ENCODE measurements at places on chromosomes 1 and 21.

- DNase-seq, result no peak
Observed at GRCh38 chr21:17089091-17089491, 423.8 kb upstream of the CXADR start.

- no peak for DNase-seq
Observed at GRCh38 chr1:66758241-66758755, 6.0 kb downstream of the DYNLT5 start.

DNA sequence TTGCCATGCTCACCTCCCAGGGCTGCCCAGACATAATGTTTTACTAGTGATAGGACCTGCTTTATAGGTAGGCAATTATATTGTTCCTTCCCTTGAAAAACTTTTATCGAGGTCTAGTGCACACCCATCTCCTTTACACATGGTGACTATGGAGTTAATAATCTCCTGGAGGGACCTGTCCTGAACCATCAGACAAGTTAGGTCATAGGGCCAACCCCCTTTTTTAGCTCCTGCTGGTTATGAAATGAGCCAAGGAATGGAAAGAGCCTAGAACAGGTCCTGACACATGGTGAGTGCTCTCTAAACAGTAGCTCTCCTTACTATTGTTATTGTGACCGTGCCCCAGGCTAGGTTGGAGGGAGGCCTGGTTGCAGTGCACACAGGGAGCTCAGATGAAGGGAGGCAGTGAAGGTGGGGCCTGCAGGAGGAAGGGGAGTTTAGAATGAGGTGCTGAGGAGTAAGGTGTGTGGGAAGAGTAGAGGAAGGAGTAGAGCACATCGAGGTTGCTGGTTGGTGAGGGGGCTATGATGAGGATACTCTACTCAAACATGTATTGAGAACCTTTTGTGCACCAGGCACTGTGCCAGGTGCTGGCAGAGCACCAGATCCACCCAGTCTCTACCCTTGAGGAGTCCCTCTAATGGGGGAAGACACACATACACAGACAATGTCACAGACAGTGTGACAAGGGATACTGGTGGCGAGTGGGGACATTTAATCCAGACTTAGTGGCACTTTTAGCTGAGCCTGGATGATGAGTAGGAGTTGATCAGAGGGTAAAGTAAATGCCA, 14.1 kb upstream of the LMNA start:
- DNase-seq, result no peak

GRCh38 chr1:226654046-226654667, 84.9 kb downstream of the ITPKB start:
- no peak for DNase-seq

GRCh38 chr1:208156310-208156709, 87.9 kb downstream of the PLXNA2 start:
- DNase-seq, result no peak

DNA sequence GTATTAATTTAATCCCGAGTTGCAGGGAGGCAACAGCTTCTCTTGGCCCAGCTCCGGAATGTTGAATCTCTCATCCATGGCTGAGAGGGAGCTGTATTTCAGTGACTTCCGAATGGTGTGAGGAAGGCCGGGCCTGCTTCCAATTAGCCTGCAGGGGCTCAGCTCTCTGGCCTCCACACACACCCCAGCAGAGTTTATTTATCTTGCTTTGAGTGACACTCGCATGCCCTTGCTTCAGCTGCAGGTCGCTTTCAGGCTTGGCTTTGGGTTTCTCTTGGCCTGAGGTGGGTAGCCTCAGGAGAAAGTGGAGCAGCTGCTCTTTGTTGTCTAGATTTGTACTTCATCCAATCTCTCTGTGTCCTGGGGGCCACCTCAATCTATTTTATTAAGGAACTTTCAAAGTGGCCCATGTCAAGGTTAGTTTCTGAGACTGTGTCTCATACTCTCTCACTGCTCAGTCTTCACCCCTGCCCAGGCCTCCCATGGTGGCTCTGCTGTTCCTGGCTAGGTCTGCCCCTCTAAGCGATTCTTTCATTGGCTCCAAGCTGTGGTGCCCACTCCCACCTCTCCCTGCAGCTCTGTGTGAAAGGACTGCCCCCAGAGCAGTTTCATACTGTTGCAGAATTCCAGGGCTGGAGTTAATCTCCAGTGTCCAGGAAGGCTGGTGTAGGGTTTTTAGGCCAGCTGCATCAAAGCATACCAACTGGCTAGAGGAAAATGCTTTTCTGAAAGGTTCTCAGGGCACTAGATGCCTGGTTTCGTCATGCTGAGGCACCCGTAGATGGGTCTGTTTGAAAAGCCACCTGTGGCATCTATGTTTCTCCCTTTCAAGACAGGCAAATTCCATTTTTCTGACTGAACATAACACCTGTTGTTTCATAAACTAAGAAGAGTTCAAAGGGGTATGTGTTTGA, 153.5 kb downstream of the PLXNA2 start:
- no peak for DNase-seq

DNA sequence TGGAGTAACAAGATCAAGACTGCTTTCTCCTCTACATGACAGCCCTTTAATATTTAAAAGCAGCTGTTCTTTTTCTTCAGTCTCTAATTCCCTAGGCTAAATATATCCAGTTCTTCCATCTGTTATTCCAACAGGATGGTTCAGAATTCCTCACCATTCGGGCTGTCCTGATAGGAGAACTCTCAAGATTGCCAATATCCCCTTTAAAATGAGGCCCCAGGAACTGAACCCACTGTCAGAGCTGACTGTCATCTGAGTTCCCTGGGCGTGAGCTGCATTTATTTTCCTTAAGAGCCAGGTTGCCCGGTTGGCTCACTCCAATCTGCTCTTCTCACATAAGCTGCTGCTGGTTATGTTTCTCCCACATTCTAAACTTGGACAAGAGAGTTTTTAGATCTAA, 177.6 kb downstream of the MIS18A start:
- no peak for DNase-seq

DNA sequence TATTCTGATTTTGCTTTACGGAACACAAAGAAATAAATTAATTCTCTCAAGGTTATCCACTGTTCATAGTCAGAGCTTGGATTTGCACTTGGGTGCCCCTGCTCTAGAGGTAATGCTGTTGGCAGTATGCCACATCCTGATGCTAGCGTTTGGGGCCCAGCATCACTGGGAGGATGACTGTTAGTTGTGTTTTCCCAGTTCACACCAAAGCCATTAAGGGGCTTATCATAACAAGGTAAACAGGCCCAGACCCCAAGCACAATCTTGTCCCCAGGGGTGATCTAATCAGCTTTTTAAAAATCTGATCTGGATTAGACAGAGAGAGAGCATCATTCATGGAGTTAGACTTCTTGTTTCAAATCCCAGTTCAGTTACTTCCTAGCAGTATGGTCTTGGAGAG, 60.2 kb upstream of the PBX1 start:
- no peak for DNase-seq

GRCh38 chr1:211332036-211332616, 5.5 kb downstream of the TRAF5 start:
- no peak for DNase-seq

DNA sequence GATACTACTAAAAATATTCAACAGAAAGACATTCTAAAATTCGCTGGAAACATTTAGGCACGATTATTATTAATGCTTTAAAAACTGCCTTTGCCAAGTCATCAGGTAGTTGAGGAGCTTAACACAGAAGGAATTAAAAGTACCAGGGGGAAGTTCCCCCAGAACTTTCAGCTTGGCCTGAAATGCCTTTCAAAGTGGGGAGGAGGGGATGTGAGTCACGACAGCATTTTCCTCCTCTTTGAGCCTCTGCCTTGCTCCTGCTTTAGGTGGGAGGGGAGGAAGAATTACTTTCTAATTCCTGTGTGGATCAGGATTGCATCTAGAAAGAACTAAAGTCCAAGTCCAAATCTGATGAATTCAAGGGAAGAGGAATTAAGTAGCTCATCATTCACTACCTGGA, 183.7 kb downstream of the CLIC6 start:
- no peak for DNase-seq

DNA sequence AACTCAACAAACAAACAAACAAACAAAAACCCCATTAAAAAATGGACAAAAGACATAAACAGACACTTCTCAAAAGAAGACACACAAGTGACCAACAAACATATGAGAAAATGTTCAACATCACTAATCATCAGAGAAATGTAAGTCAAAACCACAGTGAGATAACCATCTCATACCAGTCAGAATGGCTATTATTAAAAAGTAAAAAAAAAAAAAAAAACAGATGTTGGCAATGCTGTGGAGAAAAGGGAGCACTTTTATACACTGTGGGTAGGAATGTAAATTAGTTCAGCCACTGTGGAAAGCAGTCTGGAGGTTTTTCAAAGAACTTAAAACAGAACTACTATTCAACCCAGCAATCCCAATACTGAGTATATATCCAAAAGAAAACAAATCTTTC, 94.7 kb downstream of the PLPP3 start:
- no peak for DNase-seq

DNA sequence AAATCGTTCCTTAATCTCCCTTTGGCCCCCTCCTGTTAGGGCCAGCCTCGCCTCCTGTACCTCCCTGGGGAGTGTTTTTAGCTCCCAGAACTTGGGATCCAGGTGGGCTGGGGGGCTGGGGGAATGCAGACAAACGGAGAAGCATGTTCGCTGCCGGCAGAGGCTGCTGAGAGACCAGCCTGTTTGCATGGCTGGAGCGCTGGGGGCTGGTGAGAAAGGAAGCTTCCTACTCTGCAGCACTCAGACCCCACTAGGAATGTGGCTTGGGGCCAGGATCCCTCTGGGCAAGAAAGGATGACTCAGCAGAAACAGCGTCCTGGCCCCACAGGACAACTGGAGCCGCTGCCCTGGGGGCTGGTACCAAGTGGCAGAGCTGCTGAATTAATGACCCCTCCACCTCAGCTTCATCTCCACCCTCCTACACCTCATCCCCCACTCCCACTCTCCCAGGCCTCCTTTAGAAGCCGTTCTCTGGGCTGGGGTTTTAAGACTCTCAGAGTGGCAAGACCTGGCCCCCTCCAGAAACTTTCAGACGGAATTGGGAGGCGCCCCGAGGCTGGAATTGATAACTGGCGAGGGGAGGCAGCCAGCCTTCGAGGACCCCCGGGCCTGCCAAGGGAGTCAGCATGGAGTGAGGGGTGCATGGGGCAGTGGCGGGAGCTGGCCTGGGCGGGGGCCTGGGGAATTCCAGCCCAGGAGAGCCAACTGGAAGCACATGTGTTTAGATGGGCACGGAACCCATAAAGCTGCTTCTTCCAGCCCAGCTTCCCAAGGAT, 28.5 kb upstream of the EPS8L3 start:
- DNase-seq, result no peak

- peak; percentile 21 for DNase-seq
Observed at GRCh38 chr1:101451888-101452287, 215.1 kb downstream of the S1PR1 start.

- DNase-seq, result no peak
Observed at GRCh38 chr21:40947713-40948112, 100.8 kb upstream of the DSCAM start.

DNA sequence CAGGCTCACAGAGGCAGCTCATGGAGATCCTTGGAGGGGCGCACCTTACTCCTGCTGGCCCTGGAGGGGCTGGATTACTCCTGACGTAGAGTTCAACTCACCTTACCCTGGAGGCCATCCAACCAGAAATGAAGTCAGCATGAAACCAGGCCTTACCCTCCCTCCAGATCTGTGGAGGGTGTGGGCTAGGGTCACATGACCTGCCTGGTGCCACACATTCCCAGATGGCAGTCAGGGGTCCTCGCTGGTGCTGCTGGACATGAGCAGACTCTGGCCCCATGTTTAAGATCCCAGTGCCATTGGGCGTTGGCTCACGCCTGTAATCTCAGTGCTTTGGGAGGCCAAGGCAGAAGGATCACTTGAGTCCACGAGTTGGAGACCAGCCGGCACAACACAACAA, 4.5 kb downstream of the C21orf58 start:
- DNase-seq, result no peak

DNA sequence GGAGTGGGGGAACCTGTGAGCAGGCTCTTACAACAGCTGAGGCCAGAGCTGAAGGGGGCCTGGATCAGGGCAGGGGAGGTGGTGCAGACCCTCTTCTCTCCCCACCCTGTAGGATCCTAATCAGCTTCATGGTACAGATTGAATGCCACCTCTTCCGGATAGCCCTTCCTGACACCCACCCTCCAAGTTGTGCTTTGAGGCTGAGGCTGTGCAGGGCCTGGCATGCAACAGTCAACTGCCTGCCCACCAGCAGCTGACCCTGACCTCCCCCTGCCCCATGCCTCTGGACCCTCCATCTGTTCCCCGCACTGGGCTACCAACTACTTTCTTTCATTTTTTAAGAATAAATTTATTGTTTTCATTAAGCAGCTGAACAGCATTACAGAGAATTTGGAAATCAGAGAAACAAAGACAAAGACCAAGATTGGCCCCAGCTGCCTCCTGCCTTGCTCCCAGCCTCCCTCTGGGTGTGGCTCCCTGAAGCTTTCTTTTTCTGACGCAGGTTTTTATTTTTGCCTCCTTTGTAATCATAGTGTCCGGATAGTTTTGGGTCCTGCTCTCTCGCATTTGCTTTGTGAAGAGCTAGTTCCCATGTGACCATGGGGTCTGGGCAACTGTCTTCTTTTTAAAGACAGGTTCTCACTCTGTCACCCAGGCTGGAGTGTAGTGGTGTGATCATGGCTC, 12.8 kb downstream of the ZNF362 start:
- no peak for DNase-seq

DNA sequence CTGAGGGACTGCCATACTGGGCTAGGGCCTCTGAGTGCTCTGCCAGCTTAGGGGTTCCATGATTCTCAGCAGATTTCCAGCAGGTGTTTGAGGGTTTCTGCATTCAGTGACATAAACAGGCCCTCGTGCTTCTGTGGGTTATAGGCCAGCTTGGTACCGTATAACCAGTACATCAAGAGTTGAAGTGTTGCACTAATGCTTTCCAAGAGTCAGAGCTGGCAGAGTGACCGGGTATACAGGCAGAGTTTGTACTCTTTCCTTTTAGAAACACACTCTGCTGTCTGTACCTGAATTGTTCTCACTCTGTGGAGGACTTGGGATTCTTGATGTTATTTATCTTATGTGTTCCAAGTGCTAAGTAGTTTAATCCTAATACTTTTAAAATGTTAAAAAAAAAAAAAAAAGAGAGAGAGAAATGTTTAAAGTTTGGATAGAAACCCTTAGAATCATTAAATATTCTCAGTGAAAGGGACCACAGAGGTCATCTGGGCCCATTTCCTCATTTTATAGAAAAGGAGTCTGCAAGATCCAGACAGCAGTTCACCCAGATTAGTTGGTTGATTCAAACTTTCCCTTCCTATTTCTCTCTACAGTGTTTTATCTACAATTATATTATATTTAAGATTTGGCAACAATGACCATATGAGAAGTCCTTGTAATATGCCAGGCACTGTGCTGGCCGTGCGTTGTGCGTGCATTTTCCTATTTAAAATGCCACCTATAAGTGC, 325.8 kb downstream of the KIF26B start:
- no peak for DNase-seq
